Chondrocyte (in vitro differentiated cells): ENCODE measurements at places on chromosomes 11 and 22. TPM values are rescaled to one million over a fixed set of nuclear protein-coding genes. Genes with fewer than 3 reads are reported as not detected.
A peak's percentile ranks its signal among the peaks of the same experiment; 100 is the strongest.

DNA sequence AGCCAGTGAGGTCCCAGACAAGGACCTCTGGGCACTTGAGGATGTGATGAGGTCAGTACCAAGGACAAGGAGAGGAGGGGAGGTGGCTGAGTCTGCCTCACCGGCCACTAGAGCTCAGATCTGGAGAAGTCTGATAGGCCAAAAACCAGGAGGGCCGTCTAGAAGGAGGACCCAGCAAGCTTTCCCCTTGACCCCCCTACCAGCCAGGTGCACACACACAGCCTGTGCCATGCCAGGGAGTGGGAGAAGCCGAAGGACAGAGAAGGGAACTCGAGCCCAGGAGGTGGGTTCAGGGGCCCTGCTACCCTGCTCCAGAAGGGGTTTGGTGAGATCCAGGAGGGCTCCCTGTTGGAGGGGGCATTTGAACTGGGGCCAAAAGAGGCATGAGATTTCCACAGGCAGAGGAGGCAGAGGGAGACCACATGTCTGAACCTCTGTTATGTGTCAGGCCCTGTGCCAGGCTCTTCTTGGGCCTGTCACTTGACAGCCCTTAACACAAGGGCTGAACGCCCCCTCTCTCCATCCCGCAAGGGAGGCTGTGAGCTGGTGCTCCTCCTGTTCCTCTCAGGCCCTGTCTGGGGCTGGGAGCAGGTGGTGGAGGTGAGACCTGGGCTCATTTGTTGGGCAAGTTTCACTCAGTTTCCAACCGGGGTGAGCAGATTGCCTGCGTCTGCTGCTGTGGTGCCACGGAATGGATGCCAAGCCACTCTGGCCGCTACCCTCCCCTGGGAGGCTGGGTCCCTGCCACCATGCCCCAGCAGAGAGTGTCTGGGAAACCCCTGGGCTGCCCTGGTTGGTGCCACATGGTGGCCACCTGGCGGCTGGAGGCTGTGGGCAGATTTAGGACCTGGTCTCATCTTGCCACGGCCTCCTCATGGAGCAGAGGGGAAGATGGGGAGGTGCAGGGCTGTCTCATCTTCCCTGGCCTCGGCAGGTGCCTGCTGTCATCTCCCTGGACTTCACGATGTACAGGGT, 65.2 kb downstream of the MPPED1 start:
- peaks cover 3% of the 10 kb centered on the region for H3K4me1 ChIP-seq
- peak; percentile 57 for DNase-seq
- H3K27me3 ChIP-seq = peaks cover 10% of the 10 kb centered on the region

Gene NCR3LG1
- total RNA-seq = 7.5 to 9.4 TPM (median 7.9 TPM) in 3 replicates

GRCh38 chr11:27582621-27583020, 76.1 kb upstream of the LIN7C start:
- no peaks in the 10 kb centered on the region for H3K36me3 ChIP-seq
- no peaks in the 10 kb centered on the region for H3K4me1 ChIP-seq
- no peak overlapping the region for H3K27ac ChIP-seq
- no peaks in the 10 kb centered on the region for H3K27me3 ChIP-seq

DNA sequence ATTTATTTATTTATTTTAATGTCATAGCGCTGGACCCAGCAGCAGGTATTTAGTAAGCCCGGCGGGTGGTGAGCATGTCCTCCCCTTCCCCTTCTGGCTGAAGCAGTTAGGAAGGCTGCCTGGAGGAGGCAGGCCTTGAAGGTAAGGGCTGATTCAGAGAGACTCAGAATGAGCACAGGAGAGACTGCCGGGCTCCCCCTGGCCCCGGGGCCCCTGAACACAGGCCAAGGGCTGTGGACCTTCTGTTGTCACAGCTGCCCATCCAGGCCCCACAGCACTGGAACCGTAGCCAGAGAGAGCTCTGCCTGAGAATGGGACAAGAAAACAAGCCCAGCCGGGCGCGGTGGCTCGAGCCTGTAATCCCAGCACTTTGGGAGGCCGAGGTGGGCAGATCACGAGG, 52.8 kb downstream of the KCNJ4 start:
- no peak for DNase-seq
- H3K4me3 ChIP-seq = no peak overlapping the region
- peaks cover 2% of the 10 kb centered on the region for H3K27me3 ChIP-seq
- H3K36me3 ChIP-seq = no peaks in the 10 kb centered on the region

Gene ST14
- 0.10 TPM in 2 of 3 replicates, not detected in the other for total RNA-seq
